ENCODE measurements at places on chromosomes 6 and 20. TPM values are rescaled to one million over a fixed set of nuclear protein-coding genes. Genes with fewer than 3 reads are reported as not detected.

Gene TCP11
- total RNA-seq: not detected

Gene TRIM40
- total RNA-seq: not detected

Gene GTF3C6
- total RNA-seq: 45.1 TPM

Gene OR2H1
- not detected for total RNA-seq

Gene MYCT1
- total RNA-seq: 22.0 TPM

Gene FAM83D
- 4.8 TPM for total RNA-seq

Gene RIMS4
- 2.2 TPM for total RNA-seq

Gene MUC22
- not detected for total RNA-seq

Gene MAP1LC3A
- total RNA-seq: 96.4 TPM

DNA sequence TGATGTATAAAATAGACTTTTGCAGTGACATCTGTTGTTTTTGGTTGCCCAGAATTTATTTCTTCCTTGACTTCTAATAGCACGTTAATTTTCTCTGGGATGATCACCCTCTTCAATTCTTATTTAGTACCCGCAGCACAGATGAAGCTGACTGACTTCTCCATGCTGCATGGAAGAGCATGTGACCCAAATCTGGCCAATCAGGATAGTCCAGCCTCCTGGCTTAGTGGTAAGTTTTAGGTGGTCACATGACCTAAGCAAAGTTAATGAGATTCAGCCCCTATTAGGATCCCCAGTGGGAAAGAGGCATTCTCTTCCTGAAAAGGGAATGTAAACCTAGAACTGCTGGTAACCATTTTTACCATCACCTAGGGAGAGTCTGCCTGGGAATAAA, 13.8 kb upstream of the SIRT5 start:
- H3K4me3 ChIP-seq: no peak overlapping the region
- peak overlapping the region; percentile 67 for H3K27ac ChIP-seq
- peaks cover 16% of the 10 kb centered on the region for H3K4me1 ChIP-seq
- H3K27me3 ChIP-seq: no peaks in the 10 kb centered on the region
- no peaks in the 10 kb centered on the region for H3K36me3 ChIP-seq

DNA sequence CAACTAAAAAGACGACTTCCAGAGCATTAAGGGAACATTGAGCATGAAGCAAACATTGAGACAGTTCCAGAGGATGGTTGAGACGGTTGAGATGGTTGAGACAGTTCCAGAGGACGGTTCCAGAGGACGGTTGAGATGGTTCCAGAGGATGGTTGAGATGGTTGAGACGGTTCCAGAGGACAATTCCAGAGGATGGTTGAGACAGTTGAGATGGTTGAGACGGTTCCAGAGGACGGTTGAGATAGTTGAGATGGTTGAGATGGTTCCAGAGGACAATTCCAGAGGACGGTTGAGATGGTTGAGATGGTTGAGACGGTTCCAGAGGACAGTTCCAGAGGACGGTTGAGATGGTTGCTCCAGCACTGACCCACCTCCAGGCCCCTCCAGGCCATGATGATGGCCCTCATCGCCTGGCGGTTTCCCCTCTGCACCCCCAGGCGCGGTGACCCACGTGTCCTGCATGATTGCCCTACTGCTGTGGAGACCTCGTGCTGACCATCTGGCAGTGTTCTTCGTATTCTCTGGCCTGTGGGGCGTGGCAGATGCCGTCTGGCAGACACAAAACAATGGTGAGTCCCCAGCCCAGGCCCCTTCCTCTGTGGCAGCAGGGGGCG, 16.3 kb downstream of the UNC93A start:
- no peaks in the 10 kb centered on the region for H3K36me3 ChIP-seq
- H3K4me3 ChIP-seq: no peak overlapping the region
- no peak for DNase-seq
- H3K4me1 ChIP-seq: no peaks in the 10 kb centered on the region

- DNase-seq: no peak
- no peaks in the 10 kb centered on the region for H3K36me3 ChIP-seq
- H3K4me3 ChIP-seq: no peak overlapping the region
- no peaks in the 10 kb centered on the region for H3K27me3 ChIP-seq
- H3K27ac ChIP-seq: no peak overlapping the region
These were observed 215.3 kb upstream of the SSTR4 start for GRCh38 chr20:22819784-22820183.

DNA sequence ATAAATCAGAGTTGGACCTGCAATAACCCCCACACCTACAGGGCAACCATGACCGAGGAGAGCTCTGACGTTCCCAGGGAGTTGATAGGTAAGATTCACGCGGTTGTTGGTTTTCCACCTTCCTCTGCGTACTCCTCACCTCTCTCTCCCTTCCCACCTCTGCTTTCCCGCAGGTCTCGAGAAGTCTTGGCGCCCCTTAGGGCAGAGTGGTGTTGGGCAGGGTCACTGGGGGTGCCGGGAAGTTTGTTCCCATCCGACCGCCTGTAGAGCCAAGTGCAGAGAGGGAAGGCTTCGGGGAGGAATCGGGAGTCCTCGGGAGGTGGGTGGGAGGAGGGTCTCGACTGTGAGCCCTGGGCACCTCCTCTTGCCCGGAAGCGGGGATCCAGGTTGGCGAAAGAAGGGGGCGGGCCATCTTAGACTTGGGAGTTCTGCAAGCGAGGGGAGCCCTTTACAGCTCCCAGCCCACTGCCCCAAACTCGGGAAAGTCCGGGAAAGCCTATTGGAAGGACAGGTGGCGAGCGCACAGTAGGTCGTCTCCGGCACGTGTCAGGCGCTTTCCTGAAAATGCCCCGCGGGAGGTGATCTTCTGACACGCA, 672 bp downstream of the CARMIL1 start:
- no peaks in the 10 kb centered on the region for H3K36me3 ChIP-seq
- H3K27ac ChIP-seq: peak overlapping the region; percentile 78
- peaks cover 9% of the 10 kb centered on the region for H3K4me1 ChIP-seq
- H3K4me3 ChIP-seq: peak overlapping the region; percentile 79

DNA sequence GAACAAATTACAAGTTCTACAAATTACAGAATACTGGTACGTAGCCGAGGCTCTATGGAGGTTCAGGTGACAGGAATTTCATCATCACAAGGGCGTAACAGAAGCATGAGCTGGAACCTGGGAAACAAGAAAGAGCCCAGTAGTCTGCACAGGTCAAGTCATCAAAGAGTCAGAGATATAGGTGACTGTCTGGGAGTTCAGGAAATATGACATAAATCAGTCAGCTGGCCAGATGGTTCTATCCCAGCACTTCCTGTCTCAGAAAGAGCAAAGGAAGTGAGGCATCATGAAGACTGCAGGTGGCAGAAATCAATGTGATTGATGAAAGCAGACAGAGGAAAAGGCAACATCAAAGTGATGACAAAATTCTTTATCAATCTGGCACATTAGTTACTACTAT, 23.3 kb downstream of the MYCT1 start:
- no peaks in the 10 kb centered on the region for H3K4me1 ChIP-seq
- H3K36me3 ChIP-seq: peaks cover 12% of the 10 kb centered on the region
- DNase-seq: no peak
- H3K27ac ChIP-seq: no peak overlapping the region
- H3K27me3 ChIP-seq: no peaks in the 10 kb centered on the region

- no peaks in the 10 kb centered on the region for H3K27me3 ChIP-seq
- H3K27ac ChIP-seq: no peak overlapping the region
- no peak overlapping the region for H3K4me3 ChIP-seq
- no peaks in the 10 kb centered on the region for H3K4me1 ChIP-seq
These were observed 406.4 kb upstream of the PLCB4 start for GRCh38 chr20:8662433-8662954.

- H3K36me3 ChIP-seq: no peaks in the 10 kb centered on the region
- no peak overlapping the region for H3K27ac ChIP-seq
- DNase-seq: no peak
- H3K27me3 ChIP-seq: no peaks in the 10 kb centered on the region
These were observed 121.7 kb downstream of the TNFRSF21 start for GRCh38 chr6:47187893-47188587.

GRCh38 chr20:4568361-4568959, 153.2 kb upstream of the PRND start:
- no peaks in the 10 kb centered on the region for H3K4me1 ChIP-seq
- H3K27ac ChIP-seq: no peak overlapping the region
- no peaks in the 10 kb centered on the region for H3K27me3 ChIP-seq
- no peak for DNase-seq
- no peaks in the 10 kb centered on the region for H3K36me3 ChIP-seq

DNA sequence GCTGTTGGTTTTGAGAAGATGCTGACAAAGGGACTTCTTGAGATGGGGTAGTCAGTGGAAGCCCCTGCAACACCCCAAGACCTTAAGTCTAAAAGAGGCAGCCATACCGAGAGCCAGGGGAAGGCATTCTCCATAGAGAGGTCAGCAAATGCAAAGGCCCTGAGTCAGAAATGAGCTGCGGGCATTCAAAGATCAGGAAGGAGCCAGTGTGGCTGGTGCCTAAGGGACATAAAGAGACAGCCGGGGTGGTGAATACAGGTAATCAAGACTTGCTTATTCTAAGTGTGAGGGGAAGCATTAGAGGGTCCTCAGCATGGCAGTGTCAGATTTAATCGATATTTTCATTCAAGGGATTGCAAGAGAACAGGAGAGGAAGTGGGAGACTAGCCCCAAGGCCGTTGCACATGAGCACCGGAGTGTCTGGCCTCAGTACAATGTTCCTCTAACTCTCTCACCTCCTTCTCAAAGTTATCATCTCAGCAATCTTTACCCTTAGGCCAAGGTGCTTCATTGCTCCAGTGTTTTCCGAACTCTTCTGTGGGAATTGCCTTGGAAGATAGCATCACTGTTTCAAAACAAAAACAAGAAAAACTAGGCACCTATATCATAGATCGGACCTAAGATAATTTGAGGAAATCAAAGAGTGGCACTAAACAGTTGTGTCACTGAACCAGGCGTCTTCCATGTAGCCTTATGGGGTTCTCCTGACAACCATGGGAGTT, 173.2 kb downstream of the DOK5 start:
- no peak for DNase-seq
- H3K36me3 ChIP-seq: no peaks in the 10 kb centered on the region
- no peaks in the 10 kb centered on the region for H3K4me1 ChIP-seq
- no peak overlapping the region for H3K4me3 ChIP-seq
- no peaks in the 10 kb centered on the region for H3K27me3 ChIP-seq
- no peak overlapping the region for H3K27ac ChIP-seq

- peaks cover 15% of the 10 kb centered on the region for H3K4me1 ChIP-seq
- DNase-seq: no peak
- no peaks in the 10 kb centered on the region for H3K27me3 ChIP-seq
These were observed 33.4 kb upstream of the PRND start for GRCh38 chr20:4688305-4688704.

DNA sequence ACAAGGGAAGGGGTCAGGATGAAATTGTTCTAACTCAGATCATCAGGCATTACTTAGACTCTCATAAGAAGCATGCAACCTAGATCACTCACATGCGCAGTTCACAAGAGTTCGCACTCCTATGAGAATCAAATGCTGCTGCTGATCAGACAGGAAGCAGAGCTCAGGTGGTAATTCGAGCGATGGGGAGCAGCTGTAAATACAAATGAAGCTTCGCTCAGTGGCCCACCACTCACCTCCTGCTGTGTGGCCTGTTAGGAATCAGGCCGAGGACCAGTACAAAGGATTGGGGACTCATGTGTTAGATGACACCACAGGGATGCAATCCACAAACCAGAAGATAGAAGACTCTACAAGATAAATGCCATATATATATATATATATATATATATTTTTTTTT, 31.5 kb upstream of the TOP1 start:
- no peak overlapping the region for H3K4me3 ChIP-seq
- DNase-seq: no peak
- no peak overlapping the region for H3K27ac ChIP-seq
- no peaks in the 10 kb centered on the region for H3K36me3 ChIP-seq
- H3K27me3 ChIP-seq: no peaks in the 10 kb centered on the region

DNA sequence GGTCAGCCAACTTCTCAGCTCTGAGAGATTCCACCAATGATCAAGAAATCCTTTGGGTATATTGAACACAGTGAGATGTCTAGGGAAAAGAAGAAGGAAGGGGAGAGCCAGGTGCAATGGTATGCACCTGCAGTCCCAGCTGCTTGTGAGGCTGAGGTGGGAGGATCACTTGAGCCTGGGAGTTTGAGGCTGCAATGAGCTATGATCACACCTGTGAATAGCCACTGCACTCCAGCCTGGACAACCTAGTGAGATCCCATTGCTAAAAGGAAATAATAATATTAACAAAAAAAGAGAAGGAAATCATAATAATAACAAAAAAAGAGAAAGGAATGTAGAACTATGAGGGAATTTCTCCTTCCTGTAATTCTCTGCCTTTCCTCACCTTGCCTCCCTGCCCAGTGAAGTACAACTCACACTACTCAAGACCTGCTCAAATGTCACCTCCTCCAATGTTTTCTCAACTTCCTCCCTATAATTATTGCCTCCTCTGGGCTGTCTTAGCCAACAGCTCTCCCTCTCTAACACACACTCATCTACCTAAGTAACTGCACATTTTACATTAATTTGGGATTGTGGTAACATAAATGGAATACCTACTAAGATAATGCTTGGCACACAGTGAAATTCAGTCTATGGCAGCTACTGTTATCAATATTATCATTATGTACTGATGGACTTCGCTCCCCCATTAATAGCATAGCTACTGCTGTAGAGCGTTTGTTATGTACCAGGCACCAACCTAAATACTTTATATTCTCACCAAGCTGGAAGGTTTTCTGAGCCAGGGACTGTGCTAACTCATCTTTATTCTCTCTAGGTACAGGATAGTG, 103.6 kb downstream of the KIF13A start:
- H3K36me3 ChIP-seq: no peaks in the 10 kb centered on the region
- H3K27me3 ChIP-seq: no peaks in the 10 kb centered on the region
- peak overlapping the region; percentile 68 for H3K27ac ChIP-seq
- no peak for DNase-seq
- no peak overlapping the region for H3K4me3 ChIP-seq

GRCh38 chr6:4313044-4313686, 177.8 kb upstream of the ECI2 start:
- H3K27ac ChIP-seq: no peak overlapping the region
- peaks cover 10% of the 10 kb centered on the region for H3K4me1 ChIP-seq
- no peaks in the 10 kb centered on the region for H3K27me3 ChIP-seq
- no peak for DNase-seq
- no peak overlapping the region for H3K4me3 ChIP-seq
- H3K36me3 ChIP-seq: no peaks in the 10 kb centered on the region

GRCh38 chr6:69180361-69181067, 545.4 kb downstream of the ADGRB3 start:
- no peaks in the 10 kb centered on the region for H3K36me3 ChIP-seq
- no peaks in the 10 kb centered on the region for H3K27me3 ChIP-seq
- no peak for DNase-seq

Data from upper lobe of left lung (tissue), 6 donors.